Stimulated activated CD8-positive, alpha-beta memory T cell treated with anti-CD3 and anti-CD28 coated beads, Interleukin-4, amount 100 ng/mL, for 1 hour (primary cell): ENCODE measurements at places on chromosomes 12 and 14.

GRCh38 chr12:112879191-112879705 is 27.5 kb upstream of the OAS1 start:
- no peak for DNase-seq

DNA sequence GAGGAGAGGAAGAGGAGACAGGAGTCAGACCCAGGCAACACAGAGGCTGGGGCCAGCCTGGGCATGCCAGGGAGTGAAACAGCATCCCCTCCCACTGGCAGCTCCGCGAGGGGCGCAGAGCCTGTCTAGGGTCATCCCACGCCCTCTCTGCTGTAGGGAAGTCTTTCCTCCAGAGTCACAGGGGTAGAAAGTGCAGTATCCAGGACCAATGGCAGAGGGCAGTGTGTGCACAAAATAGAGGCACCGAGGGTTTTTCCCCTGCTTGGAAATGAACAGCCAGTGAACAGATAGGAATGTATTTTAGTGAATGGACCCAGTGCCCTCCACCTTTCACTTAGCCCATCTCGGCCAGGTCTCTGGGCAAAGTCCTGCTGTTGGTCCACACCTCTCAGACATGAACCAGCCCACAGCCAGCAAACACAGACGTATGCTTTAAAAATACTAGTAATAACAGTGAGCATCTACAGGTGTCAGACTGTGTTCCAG is 9.4 kb upstream of the KRT74 start:
- peak; percentile 18 for DNase-seq

DNA sequence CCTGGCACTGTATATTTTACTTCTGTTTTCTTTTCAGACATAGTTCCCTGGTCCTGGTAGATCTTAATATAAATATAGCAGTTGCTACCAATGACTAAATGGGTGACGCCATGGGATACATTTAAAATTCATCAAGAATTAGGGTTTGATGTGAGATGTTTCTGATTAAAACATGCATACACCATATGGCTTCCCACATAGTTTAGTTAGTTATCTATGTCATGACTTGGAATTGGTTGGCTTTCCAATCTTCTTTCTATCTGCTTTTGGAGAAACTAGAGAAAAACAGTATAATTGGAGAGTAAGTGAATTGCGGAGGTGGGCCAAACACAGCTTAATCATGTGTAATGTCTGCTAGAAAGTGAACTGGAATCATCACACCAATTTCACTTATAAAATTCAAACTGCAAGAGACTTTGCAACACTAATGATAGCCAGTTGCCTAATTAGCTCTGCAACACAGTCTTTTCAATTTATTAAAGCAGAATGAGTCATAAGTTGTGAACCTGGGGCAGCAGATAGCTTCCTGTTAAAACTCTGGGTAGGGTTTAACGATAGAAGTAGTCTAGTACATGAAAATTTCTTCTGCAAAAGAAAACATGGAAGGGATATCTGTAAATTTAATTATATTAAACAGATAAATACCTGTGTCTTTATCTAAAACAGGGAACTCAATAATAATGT is 295.2 kb downstream of the SLC16A7 start:
- no peak for DNase-seq

GRCh38 chr12:94795520-94795919 is 145.2 kb upstream of the TMCC3 start:
- DNase-seq = no peak

DNA sequence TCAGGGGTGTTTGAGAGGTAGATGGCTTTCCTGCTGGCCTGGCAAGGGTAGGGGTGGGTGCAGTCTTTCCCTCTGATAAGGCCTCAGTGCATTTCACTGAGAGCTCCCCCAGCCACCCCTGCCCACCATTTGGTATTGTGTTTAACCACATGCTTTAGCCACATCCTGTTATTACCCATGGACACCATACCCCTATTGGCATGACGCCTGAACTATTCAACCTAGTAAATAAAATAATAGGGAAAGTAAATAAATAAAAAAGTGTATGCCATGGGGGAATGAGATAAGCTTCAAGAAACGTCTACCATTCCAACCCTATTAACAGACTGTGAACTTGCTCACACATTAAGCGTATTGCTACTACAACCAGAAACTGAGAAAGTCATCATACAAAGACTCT is 7.6 kb upstream of the LGR5 start:
- DNase-seq = no peak

DNA sequence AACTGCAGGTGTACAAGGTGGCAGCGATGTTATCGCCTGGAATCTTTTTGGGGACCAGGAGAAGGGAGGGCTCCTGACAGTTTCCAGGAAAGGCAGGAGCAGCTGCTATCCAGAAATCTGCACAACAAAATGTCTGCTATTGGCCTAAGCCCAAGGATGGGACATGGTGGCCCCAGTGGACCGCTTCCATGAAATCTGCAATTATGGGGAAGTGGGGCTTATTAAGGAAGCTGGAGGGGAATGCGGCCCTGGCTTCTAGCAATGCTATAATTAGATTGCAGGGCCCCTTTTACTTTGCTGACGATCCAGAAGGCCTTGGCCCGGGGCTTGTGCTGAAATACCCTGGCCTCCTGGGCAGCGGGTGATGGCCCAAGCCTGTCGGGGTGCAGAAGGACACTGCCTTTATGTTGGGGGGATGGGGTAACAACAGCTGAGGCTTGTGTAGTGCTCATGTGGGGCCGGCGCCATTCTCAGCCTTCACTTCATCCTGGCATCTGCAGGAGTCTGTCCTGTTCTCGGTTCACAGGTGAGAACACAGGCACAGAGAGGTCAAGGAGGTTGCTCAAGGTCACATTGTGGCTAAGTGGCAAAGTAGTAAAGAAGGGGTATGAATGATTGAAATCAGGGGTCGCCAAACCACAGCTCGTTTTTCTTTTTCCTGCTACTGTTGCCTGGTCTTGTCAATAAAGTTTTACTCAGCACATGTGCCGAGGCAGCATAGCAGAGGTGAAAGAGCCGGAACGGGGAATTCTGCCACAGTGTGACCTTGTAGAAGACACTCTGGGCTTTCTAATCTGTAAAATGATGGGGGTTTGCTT is 153.5 kb downstream of the RBM19 start:
- DNase-seq = no peak

DNA sequence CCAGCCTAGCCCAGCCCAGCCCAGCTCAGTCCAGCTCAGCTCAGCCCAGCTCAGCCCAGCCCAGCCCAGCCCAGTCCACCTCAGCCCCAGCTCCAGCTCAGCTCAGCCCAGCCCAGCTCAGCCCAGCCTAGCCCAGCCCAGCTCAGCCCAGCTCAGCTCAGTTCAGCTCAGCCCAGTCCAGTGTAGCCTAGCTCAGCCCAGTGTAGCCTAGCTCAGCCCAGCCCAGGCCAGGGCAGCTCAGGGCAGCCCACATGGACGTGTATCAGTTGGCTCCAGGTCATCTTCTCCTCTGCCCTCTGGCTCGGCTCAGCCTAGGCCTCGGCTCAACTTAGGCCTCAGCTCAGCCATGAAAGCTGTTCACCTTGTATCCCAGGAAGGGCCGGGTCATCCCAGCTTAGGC is 64.7 kb downstream of the TMEM121 start:
- DNase-seq = no peak
